ENCODE measurements at places on chromosomes 7 and 10.

DNA sequence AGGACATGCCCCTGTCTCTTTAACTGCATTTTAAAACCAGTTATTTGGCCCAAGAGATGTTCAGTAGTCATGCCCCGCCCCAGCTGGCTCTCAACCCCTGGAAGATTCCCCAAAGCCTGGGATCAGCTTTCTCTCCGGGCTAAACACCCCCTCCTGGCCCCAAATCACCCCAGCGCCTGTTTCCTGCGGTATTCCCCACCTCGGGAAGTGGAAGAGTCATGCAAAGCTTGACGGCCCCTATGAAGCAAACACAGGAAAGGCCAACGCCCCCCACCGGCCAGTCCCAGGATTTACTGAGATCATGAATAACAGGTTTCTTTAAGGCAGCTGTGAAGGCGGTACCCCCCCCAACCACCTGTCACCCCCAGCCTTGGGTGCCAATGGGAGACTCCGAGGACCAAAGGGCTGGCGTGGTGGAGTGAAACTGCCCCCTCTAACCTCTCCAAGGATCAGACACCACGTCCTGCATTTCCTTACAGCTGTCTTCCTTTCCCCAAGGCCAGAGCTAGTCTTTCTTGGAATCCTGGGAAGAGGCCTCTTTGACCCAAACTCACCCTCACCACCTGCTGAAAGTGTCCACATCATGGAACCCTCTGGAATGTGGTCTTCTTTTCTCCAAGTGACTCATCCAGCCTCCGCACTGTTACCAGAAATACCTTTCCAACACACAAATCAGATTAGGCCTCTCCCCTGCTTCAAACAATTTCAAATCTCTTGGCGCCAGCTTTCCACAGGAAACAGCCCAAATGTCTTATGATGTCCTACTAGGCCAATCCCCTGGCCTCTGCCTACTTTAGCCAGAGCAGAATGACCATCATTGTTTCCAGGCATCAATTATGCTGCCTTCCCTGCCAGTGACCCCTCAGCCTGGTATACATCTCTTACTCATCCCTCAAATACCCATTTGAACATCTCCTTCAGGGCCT lies 301.5 kb downstream of the ZEB1 start:
- DNase-seq, result no peak

GRCh38 chr7:133230591-133231194 lies 22.2 kb upstream of the EXOC4 start:
- DNase-seq, result peak; percentile 12

DNA sequence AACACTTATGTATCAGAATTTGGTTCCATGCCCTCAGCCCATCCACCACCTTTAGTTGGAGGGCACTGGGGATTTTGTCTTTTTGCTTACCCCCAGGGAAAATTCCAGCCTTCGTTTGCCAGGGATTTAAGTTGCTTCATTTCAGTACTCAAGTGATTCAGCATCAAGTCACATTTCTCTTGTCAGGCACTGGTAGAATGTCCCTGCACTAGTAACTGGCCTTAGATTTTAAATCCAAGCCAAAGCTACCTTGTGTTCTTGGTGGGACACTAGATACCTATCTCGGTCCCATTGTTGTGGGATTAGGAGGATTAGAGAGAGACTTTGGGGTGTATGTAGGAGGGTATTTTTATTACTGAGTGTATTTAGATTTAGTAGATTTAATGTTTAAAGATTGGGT lies 613.1 kb downstream of the SUGCT start:
- DNase-seq, result no peak

DNA sequence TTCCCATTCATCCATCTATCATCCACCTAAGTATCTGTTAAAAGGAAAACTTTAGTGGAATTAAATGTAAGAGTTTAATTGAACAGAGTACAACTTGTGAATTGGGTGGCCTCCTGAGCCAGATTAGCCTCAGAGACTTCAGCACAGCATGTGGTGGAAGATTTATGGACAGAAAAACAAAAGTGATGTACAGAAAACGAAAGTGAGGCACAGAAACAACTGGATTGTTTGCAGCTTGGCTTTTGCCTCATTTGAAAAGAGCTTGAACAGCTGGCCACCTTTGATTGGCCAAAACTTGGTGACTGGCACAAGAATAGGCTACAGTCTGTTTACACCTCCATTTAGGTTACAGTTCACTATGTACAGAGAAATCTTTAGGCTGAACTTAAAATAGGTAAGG lies 1463.4 kb upstream of the CELF2 start:
- DNase-seq, result no peak

DNA sequence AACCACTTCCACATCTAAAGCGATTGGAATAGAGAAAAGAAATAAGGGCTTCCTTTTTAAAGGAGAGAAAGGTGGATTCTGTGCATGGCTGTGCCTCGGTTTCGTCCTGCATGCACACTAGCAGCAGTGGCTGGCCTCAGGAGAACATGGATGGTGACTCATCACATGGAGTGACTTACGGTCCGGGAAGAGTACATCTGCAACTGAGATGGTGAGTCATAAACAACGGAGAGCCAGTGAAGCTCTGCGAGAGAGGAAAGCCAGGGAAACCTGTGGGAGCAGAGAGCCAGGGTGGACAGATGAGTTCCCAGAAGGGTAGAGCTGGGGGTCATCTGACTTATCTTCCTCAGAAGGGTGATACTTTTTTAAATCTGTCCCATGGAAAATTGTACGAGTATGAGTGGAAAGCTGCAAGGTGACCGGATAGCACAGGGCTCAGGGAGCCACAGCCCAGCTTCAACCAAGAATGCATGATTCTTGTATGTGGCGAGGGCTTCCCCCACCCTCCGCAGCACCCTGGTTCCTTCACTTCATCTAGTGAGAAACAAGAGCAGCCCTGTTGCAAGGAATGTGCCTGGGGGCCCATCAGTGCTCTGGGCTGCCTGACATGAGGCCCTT lies 259.1 kb downstream of the KLF6 start:
- no peak for DNase-seq

DNA sequence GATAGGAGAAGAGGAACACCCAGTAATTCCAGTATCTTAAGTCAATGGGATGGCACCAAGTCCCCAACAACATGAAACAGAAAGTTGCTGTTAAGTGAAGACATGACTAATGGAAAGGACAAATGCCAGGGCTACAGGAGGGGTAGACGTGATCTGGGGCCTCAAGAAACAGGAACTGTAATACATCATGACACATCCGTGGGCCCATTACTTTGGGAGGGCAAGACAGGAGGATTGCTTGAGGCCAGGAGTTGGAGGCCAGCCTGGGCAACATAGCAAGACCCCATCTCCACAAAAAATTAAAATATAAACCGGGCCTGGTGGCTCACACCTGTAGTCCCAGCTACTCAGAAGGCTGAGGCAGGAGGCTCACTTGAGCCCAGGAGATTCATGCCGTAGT lies 408.6 kb upstream of the PRKCQ start:
- no peak for DNase-seq
